Activated T-helper 2 cell treated with anti-CD3 and anti-CD28 coated beads, Interferon-gamma antibody, Interleukin-2, Interleukin-4, amounts not matched to agents 10 μg/mL and 5 μg/mL and 100 μg/mL, durations not matched to agents 14 hours and 24 hours and 36 hours (primary cell): ENCODE measurements at places on chromosomes 11 and 22. TPM values are rescaled to one million over a fixed set of nuclear protein-coding genes. Genes with fewer than 3 reads are reported as not detected.
A peak's percentile ranks its signal among the peaks of the same experiment; 100 is the strongest.

DNA sequence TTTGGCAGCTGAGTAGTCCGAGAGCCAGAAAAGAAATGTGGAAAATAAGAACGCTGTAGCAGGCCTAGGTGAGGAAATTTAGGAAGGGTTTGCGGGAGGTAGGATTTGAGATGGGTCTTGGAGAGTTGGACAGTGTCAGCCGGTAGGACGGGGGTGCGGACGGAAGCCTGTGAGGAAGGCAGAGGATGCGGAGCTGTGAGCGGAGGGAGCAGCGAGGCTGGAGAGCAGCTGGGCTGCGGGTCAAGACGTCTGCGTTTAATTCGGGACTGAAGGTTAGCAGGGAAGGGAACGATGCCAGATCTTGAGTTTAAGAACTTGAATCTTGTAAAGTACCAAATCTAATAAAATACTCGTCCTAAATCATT, 669 bp upstream of the TIGD3 start:
- no peak for DNase-seq

GRCh38 chr22:27878541-27878940, 40.5 kb downstream of the PITPNB start:
- no peak for DNase-seq

DNA sequence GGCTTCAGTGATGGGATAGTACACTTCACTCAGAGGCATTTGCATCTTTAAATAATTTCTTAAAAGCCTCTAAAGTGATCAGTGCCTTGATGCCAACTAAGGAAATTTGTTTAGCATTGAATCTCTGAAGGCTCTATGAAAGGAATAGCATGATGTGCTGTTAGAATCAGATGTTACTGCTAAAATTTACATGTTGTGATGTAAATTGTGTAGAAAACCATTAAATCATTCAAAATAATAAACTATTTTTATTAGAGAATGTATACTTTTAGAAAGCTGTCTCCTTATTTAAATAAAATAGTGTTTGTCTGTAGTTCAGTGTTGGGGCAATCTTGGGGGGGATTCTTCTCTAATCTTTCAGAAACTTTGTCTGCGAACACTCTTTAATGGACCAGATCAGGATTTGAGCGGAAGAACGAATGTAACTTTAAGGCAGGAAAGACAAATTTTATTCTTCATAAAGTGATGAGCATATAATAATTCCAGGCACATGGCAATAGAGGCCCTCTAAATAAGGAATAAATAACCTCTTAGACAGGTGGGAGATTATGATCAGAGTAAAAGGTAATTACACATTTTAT, 4.6 kb downstream of the MALAT1 start:
- DNase-seq, result no peak

- DNase-seq, result peak; percentile 54
These were observed at the start of gene RCOR2 for GRCh38 chr11:63916837-63917691. Gene RCOR2 (minus strand): TSS chr11:63917164. CDS start chr11:63916456, 708 bp downstream.

DNA sequence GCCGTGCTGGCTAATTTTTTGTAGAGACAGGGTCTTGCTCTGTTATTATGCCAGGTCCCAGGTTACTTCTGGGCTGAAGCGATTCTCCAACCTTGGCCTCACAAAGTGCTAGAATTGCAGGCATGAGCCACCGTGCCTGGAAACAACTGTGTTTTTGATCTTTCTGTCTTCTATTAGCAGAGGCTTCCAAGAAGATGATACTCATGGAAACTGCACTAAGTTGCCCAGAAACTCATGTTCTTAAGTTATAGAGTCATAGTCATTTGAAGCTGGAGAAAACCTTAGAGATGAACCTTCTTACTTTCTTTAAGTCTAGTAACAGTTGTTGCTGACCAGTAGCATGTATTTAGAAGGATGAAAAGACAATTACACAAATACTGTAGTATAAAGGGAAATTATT, 37.1 kb upstream of the HSPA8 start:
- no peak for DNase-seq

DNA sequence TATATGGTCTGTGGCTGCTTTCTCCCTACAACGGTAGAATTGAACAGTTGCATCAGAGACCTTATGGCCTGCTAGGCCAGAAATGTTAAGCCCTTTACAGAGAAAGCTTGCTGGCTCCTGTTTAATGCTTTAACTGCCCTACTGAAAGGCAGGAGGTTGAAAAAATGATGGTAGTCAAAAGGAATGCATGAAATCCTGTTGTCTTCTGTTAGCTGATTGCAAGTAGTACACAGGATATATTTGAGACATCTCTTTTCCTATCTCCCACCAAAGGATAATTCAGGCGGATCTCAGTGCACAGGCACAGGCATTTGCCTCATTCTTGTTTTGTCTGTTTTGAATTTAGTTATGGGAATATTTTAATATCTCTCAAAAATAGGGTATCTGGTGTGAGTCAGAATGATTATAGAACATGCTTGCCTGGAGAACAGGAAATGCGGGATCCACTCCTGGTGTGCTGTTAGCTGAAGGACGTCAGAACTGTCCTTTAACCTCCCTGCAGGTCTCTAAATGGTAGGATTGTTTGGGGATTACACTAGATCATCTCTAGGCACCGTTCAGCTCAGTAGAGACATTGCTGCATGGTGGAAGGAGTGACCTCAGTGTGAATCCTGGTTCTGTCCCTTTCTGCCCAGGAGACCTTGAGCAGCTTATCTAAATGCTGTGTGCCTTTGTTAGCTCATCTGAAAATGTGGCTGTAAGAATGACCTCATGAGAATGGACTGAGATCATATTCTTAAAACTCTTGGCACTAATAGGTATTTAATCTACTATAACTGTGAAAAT, 49.5 kb downstream of the PACS1 start:
- no peak for DNase-seq

The LRRN4CL gene
- total RNA-seq, result 0.18 and 0.23 TPM in 2 replicates

The SCGB1C1 gene
- not detected in 2 replicates for total RNA-seq
